Vagina (tissue), 2 donors: ENCODE measurements at places on chromosomes 6 and 20. TPM values are rescaled to one million over a fixed set of nuclear protein-coding genes. Genes with fewer than 3 reads are reported as not detected.

DNA sequence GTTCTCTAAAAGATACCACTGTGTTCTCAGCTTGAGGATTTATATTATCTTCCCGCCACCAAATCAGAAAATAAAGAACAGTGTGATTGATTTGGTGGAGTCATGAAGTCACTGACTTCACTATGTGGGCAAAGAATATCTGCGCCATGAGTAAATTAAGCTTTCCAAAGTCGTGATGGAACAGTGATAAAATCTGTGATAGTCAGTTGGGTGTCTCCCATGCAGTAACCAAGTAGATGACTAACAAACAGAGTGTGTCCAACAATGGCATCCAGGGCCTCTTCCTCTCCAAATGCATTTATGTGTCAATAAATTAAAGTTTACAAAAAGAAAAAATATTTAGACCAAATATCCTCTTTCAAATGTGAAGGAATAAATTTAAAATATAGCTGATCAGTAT is 87.0 kb upstream of the DST start:
- peaks cover 26% of the 10 kb centered on the region for H3K4me1 ChIP-seq
- no peaks in the 10 kb centered on the region for H3K36me3 ChIP-seq
- H3K27ac ChIP-seq, result no peak overlapping the region

- H3K36me3 ChIP-seq, result no peaks in the 10 kb centered on the region
- H3K4me3 ChIP-seq, result no peak overlapping the region
- peaks cover 60% of the 10 kb centered on the region for H3K4me1 ChIP-seq
- H3K27me3 ChIP-seq, result no peaks in the 10 kb centered on the region
Observed at GRCh38 chr20:25251019-25251418, 3.1 kb downstream of the PYGB start.

Gene FRS3
- total RNA-seq, result 4.4 TPM

Gene IL17A
- not detected for total RNA-seq

Gene PKIG
- total RNA-seq, result 146 TPM

Gene ADGRF5
- 10.3 TPM for total RNA-seq
